ENCODE measurements at places on chromosomes 7 and 10.

- DNase-seq = no peak
Observed at GRCh38 chr10:114389426-114389825, 14.9 kb downstream of the AFAP1L2 start.

DNA sequence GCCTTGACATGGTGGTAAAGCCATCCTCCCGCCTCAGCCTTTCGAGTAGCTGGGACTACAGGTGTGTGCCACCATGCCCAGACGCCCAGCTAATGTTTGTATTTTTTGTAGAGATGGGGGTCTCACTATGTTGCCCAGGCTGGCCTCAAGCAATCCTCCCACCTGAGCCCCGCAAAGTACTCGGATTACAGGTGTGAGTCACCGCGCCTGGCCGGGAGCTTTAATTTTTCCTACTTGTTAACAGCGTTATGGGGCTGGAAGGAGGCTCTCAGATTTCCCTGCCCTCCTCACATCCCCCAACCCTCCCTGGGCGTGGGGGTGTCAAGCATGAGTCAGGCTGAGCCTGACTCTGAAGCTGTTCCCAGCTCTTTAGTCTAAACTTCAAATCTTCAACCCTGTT lies 8.3 kb downstream of the ALKBH4 start:
- DNase-seq = no peak

GRCh38 chr7:90461219-90461618 lies 8.2 kb upstream of the PTTG1IP2 start:
- no peak for DNase-seq

- DNase-seq = no peak
Observed at GRCh38 chr10:60399328-60399727, 9.7 kb upstream of the ANK3 start.

GRCh38 chr10:133267293-133267692 lies 9.4 kb downstream of the ADAM8 start:
- DNase-seq = no peak

GRCh38 chr10:16907687-16908086 lies 90.5 kb upstream of the RSU1 start:
- no peak for DNase-seq

DNA sequence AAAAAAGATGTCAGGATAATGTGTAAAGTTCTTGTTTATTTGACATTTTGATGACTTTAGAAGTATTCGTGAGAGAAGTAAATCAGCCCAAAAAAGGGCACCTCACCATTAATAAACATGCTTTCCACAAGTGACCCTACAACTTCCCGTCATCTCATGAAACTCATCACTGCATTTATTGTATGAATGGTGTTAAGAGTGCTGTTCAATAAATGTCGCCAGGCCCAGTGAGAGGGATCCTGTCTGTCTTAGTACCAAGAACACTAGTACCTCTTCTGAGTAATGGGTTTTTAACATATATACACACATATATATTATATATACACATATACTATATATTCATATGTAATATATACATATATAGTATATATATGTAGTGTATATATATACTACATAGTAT lies 61.9 kb downstream of the TMEM26 start:
- DNase-seq = no peak

DNA sequence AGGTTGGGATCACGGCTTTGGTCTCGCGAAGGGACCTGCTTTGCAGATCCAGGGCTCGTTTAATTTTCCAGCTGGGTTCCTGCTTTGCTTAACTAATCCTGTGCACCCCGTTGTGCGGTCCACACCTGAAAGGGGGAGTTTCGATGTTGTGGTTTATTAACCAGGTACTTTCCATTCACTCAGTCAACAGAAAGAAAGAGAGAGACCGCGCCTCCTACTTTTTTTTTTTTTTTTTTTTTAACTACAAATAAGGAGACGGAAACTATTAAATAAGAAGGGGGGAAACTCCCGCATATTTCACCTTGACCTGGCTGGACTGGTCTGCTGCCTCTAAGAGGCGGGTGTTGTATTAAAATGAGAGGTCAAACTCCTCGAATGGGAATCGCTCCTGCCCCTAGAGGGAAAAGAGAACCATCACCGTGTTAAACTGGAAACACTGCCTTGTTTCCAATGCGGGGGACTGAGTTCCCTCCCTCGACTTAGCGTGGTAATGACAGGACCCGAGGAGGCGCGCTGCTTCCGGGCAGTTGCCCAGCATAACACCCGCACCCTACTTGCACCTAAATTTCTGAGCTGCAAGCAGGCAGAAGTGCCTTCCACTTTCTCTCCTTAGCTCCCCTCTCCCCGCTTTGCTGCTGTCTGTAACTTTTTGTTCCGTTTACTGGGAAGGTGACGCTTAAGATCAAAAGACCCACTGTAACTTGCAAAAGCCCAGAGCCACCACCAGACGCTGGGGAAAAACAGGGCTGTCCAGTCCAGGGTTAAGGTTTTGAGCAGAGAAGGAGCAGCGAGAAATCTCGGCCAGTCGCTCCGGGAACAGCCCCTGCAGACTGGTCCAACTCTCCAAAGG lies 1.1 kb upstream of the ITGB8 start:
- DNase-seq = no peak

DNA sequence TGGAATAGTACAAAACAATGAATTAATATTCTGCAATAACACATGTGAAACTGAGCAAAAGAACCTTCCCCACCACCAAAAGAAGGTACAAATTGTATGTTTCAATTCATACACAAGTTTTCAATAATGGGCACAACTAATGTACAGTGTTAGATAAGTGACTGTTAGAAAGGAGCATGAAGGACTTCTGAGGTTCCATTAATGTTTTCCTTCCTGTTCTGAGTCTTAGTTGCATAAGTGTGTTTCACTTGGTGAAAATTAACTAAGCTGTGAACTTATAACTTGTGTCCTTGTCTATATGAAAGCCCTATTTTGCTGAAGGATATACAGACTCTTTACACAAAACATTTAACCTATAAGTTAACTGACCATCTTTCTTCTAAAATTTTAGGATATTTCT lies 8.2 kb downstream of the GSAP start:
- no peak for DNase-seq

- no peak for DNase-seq
Observed at GRCh38 chr7:47382200-47382599, 199.7 kb downstream of the TNS3 start.

DNA sequence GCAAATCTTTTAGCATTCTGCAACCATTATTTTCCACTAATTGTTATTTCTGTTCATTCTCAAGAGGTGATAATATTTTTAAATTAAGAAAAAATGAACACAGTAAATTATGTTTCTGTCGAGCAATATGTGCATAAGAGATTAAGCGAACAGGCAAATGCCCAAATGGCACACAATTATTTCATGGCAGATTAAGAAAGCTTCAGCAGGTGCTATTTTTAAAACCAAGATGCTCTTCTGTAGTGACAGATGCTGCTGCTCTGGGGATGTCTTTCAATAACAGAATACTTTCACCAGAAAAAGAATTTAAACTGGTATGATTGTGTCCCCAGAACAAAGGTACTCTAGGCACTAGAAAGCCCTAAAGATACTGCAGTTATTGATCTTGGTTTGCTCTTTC lies 412.7 kb upstream of the SORCS1 start:
- DNase-seq = no peak

DNA sequence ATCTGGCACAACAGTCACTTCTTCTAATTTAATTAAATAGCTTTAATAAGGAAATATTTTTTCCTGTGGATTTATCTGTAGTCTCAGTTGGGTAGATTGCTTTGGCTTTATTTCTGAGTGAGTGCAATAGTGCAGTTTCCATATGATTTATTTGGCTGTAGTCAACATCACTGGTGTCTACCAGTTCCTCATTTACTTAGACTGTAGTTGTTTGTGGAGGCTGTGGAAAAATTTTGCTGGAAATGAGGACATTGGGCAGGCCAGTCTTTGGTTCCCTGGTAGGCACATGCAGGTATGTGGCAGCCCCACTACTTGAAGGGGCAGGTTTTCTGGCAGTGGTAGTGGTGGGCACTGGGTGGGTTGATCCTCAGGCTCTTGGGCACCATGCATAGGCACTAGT lies 15.5 kb downstream of the TAS2R40 start:
- DNase-seq = no peak

DNA sequence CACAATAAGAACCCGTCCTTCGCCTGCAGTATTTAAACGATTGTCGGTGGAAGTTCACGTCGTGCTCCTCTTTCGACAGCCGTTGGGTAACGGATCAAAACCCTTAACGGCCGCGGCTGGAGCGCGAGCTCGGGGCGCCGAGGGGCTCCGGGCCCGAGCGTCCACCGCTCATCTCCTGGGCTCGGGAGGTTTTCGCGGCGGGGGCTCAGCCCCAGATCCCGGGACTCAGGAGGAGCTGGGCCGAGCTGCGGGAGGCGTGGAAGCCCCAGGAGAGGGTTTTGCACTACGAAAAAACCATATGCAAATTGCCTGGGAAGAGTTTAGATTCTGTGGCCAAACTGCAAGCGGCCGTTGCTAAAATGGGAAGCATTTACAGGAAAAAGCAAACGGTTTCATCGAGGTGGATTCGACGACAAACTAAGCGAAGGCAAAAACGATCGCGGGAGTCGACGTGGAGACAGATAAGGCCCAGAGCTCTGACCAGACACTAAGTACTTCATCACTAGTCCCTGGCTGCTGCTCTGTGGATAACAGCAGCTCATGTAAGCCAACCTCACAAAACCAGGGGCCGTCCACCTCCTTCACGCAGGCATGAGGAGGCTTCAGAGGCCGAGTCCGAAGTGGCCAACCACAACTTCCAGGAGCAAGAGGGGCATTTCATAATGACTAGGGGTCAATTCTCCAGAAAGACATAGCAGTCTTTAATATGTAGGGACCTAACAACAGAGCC lies 129.7 kb downstream of the MARCHF5 start:
- no peak for DNase-seq

Data from keratinocyte (primary cell).